ENCODE measurements at places on chromosomes 7 and 10. TPM values are rescaled to one million over a fixed set of nuclear protein-coding genes. Genes with fewer than 3 reads are reported as not detected.

The FEZF1 gene
- total RNA-seq: not detected

The OR2A5 gene
- not detected for total RNA-seq

The TCTN3 gene
- 37.6 TPM for total RNA-seq

The ANXA8L1 gene
- 0.51 TPM for total RNA-seq

The GRID1 gene
- not detected for total RNA-seq

The H2BK1 gene
- 4.4 TPM for total RNA-seq

The TEX47 gene
- not detected for total RNA-seq

- no peak for DNase-seq
Measured at GRCh38 chr7:32937344-32938174, 19.7 kb upstream of the FKBP9 start.

GRCh38 chr10:80416479-80417098, 8.2 kb downstream of the PRXL2A start:
- DNase-seq: no peak

GRCh38 chr10:103761075-103761920, 94.1 kb downstream of the SH3PXD2A start:
- no peak for DNase-seq

- DNase-seq: no peak
Measured at GRCh38 chr7:18590744-18591340, 95.3 kb downstream of the HDAC9 start.

- DNase-seq: peak; percentile 88
Measured at GRCh38 chr10:5623081-5623748, 43.2 kb downstream of the ASB13 start.

Measured in activated T-cell treated with anti-CD3 and anti-CD28 coated beads, Interleukin-2, amount 50 U/mL, for 72 hours (primary cell).